ENCODE measurements at places on chromosomes 3 and 15.

GRCh38 chr3:139204728-139205127 lies 139.1 kb upstream of the MRPS22 start:
- DNase-seq, result no peak

GRCh38 chr3:57184526-57184925 lies 15.3 kb downstream of the HESX1 start:
- DNase-seq, result peak; percentile 53

- no peak for DNase-seq
Measured at GRCh38 chr3:183315739-183316138, 62.7 kb downstream of the B3GNT5 start.

DNA sequence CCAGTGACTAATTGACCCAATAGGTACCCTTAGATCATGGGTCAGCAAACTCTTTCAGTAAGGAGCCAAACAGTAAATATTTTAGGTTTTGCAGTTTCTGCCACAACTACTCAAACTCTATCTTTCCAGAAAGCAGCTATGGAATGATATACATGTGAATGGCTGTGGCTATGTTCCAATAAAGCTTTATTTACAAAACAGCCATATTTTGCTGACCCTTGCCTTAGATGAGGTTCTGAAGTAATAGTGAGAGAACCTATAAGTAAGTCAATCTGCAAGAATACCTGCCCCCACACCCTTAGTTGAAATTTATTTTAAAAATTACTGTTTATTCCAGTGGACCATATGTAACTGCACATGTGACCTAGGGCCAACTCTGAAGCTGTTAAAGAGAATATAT lies 134.0 kb downstream of the CMSS1 start:
- DNase-seq, result no peak

DNA sequence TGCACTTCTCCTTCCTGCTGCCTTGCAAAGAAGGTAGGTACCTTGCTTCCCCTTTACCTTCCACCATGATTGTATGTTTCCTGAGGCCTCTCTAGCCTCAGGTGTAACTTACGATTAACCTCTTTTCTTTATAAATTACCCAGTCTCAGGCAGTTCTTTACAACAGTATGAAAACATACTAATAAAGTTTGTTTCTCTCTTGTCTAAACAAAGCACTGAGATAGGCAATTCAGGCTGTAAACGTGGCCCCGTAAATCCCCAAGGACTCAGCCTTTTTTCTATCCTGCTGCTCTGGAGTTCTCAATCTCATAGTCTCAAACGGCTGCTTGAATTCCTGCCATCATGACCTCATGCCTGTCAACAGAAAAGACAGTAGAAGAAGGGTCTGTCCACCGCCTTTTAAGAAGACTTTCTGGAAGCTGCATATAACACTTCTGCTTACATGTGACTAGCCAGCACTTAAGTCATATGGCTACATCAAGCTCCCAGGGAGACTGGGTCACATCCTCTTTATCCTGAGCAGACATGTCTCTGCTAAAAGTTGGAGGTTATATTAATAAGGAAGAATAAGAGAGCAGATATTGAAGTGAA lies 257.8 kb downstream of the EBLN2 start:
- DNase-seq, result no peak

GRCh38 chr3:149122721-149123578 lies 6.5 kb upstream of the HPS3 start:
- DNase-seq, result no peak

DNA sequence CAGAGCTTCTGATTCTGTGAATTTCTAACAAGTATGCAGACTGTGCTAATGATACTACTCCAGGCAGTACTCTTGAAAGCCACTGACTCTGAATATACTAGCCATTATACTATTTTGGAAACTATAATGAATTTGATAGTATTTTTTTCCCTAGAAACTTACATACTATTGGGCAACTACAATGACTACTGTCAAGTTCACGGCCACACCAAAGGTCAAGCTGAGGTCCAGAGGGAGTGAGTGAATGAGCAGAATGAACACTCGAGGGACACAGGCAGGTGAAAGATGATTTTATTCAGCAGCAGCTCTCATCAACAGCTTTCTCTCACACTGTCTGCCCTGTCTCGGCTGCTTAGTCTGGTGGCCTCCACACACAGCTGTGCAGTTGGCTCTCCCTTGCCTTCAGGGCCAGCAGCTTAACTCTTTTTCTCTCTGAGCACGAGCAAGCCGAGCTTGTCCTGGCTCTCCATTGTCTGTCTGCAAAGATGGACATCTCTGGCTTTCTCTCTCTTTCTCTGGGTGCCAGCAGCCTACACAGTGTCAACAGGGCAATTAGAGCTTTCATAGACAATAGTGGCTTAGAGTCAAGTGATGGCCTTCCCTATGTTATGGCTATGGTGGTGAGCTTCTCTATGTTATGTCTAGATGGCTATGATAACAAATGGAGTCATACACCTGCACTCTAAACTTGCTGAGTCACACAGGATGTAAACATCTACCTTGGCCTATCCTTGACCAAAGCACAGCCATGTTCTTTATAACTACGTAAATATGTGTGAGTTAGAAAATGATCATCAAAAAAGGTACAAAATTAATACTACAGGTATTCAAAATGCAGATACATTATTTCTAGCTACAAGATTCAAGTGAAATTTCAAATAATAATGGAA lies 362.4 kb downstream of the CGGBP1 start:
- DNase-seq, result no peak

DNA sequence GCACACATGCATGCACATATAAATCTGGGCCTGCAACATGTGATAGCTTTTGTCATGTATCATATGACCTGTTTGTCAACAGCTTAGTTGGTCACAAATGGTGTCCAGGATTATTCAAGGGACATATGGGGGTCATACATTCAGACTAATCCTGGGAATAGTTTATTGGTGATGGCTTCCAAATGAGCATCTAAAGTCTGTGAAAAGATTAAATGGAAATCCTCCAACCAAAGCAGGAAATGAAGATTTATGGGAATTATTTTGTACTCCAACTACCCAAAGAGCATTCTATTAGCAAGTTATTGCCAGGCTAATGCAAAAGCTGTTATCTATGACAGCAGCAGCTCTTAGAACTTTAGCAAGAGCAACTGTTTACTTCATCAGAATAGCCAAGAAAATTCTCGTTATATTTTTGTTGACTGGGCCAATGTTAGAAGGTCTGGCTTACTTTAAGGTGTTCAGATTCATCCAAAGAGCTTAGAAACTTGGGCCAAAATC lies 7.1 kb downstream of the FSTL1 start:
- DNase-seq, result no peak

GRCh38 chr15:25909806-25910205 lies 46.7 kb upstream of the ATP10A start:
- no peak for DNase-seq

GRCh38 chr15:45200799-45201556 lies 13.2 kb upstream of the SHF start:
- no peak for DNase-seq

- no peak for DNase-seq
Measured at GRCh38 chr3:17075907-17076306, 191.2 kb downstream of the PLCL2 start.

DNA sequence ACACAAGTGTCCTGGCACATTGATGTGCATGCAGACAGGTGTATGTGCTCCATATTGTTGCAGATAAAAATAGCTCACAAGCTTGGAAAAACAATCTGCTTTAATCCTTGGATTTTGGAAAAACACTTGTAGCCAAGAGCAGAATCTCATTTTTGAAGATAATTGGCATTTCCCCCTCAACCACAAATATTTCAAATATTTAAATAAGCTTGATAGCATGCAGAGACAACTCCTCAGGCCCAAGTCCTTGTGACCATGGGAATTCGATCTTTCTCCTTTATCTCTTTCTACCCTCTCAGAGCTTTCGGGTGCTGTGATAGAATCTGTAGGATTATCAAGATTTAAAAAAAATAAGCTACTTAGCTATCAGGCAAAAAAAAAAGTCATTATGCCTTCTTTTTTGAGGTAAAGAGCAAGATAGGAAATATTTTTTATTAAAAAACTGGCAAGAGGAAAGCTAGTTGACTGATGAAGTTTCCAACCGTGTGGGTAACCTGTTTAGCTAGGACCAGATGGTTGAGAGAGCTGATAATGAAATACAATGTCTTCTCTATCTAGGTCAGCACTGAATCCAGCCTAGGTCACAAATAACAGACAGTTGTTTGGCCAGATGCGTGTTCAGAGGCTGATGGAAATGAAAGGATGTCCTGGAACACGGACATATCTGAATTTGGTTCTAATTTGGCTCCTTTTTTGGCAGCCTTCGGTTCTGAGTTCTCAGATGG lies 54.9 kb upstream of the SNRK start:
- no peak for DNase-seq

GRCh38 chr3:136914739-136915138 lies 43.0 kb upstream of the IL20RB start:
- no peak for DNase-seq

DNA sequence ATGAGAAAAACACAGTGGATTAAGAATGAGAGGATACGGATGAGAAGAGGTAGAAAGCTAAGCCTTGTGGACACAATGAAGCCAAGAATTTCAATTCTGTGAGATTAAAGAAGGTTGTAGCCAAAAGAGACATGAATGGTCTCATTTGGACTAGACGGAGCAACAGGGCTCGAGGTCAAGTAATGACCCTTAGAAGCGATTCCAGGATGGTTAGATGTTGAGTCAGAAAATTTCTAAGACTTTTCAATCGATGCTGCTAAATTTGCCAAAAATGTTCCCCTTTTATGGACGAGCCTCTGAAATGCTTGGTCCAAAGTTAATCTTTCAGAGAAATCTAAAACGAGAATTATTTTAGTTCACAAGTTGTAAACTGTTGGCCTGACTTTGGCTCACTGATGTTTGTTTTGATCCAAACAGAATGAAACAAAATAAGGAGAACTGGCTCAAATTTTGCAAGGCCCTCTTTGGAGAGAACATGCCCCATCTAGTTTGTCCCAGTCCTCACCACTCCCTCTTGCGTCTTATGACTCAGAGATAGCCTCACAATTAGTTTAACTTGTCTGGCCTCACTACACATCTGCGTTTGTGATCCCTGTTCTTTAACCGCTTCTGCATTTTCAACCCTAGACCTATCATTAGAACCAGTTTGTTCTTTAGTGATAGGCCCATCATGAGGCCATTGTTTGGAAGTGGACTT lies 235.5 kb downstream of the PDZRN3 start:
- DNase-seq, result no peak

DNA sequence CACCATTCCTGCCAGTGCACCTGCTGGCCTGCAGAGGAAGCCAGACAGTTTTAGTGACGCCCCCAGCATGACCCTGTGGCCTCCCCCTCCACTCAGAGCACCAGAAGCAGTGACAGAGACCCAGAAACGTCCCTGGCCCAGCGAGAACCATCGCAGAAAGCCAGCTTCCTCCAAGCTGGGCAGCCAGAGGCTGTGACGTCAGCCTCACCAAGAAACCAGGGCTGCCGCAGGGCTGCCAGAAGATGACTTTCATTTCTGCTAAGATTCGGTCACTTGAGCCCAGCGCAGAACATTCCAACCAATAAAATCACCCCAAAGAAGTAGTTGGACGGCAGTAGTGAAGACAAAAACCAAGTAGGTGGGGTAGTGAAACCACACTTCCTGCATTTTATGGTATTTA lies 29.6 kb upstream of the RPL32 start:
- no peak for DNase-seq

GRCh38 chr3:192816351-192816750 lies 89.0 kb upstream of the FGF12 start:
- peak; percentile 24 for DNase-seq

DNA sequence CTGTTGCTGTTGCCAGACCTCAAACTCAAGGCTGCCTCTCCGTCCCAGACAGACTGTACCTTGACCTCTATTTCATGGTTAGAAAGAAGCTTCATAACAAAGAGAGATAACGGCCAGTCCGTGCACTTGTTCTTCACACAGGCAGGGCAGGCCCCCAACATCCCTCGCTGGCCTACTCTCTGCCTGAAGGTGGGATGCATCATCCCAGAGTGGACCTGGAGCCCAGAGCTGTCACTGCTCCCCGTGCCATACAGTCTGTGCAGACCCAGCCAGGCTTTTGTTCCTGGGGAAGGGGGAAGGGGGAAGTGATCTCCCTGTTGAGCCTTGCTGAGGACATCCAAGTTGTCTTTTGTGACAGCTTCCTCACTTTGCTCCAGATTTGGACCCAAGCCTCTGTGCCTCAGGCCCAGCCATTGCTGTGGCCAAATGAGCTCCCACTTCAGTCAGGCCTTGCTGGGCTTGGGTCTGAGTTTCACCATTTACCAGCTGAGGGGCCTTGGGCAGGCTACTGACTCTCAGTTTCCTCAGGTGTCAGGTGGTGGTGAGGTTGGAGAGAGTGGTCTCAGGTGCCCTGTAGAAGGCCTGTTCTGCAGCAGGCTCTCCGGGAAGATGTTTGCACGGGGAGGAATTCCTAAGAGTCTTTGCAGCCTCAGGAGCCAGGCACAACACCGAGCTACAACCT lies 141.6 kb downstream of the DNAJB8 start:
- DNase-seq, result no peak

DNA sequence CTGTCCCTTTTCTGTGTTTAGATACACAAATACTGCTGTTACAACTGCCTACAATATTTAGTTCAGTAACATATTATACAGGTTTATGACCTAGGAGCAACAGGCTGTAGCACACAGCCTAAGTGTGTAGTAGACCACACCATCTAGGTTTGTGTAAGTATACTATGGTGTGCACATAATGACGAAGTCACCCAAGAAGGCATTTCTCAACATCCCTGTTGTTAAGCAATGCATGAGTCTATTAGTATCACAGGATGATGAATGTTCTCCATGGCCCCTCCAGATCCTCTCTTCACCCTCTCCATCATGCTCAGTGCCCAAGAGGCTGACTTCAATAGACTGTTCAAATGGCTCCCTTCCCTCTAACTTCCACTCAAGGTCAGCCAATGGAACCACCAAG lies 14.6 kb upstream of the SEC62 start:
- DNase-seq, result no peak

GRCh38 chr3:18098960-18099587 lies 326.1 kb downstream of the SATB1 start:
- DNase-seq, result no peak

GRCh38 chr15:76006136-76006778 lies 6.0 kb downstream of the NRG4 start:
- DNase-seq, result no peak

GRCh38 chr3:146521394-146521793 lies 23.0 kb downstream of the PLSCR1 start:
- DNase-seq, result no peak

GRCh38 chr3:127262533-127262932 lies 25.3 kb downstream of the PRR20G start:
- no peak for DNase-seq

DNA sequence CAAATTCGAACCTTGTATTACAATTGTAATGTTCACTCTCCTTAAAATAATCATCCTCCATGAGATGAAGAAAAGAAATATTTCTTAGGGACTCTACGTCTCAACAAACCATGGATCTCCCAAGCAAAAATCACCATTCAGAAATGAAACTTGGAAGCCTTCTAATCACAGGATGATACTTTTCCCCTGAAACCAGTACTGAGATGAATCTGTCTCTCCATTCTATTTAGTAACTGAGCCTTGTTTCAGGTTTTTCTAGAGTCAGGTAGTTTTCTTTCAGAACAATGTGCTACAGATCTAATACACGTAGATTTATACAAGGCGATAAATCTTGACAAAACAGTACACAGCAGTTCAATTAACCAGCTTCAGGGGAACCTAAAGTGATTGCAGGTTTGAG lies 660.1 kb upstream of the CBLB start:
- no peak for DNase-seq

Measured in D721Med (cell line).